Common myeloid progenitor, CD34-positive (primary cell): ENCODE measurements at places on chromosomes 13 and 19.

GRCh38 chr13:72638059-72638815 is 89.2 kb downstream of the MZT1 start:
- DNase-seq, result no peak

DNA sequence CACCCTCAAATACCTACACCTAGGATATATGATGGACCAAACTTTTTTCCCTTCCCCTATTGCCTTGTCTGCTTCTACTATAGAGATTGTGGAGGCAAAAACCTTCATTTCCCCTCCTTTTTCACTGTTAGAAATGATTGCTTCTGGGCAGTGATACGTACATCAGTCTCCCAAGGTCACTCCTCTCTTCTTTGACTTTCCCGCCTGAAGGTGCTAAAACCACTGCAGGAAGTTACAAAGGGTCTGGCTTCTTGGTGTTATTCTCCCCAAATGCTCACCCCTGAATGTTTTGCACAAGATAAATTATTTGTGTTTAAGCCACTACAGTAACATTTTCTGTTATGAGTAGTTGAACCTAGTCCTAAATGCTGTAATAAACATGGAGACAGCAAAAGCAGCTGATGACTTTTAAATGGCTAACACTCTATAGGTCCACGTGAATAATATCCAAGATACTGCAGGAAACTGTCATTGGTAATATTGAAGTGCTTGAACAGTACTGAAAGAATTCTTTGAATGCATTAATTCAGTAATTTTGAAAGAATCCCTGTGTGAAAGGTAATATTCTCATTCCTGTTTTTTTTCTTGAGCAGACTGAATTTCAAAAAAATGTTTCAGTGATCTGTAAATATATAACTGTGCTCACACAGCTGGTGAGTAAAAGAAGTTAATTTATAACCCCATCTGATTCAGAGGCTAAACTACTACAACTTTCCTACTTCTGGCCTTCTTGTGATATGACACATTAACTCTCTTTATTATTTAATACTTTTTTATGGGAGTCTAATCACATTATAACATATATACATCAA is 865.1 kb downstream of the EFNB2 start:
- no peak for DNase-seq

DNA sequence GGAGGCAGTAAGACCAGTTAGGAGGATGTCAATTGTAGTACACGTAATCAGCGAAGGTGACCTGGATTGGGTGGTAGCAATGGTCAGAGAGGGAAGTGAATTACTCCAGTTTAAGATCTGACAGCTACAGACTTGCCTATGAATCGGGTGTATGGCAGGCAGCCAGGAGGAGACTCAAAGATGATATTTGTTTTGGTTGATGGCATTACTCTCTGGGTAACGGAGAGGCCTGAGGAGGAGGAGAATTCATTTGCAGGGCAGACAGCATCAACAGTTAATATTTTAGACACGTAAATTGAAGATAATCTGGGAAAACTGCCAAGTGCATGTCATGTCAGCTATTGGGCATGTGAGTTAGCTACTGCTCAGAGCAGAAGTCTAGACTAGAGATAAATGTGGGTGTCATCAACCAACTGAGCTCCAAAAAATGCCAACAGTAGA is 109.2 kb downstream of the SGCG start:
- no peak for DNase-seq

GRCh38 chr19:55487924-55488687 is at the start of gene SSC5D:
Gene SSC5D, plus strand, starts transcription at chr19:55488436. Its CDS starts 154 bp downstream, at chr19:55488590.
- no peak for DNase-seq

GRCh38 chr19:6233056-6233826 is 46.5 kb downstream of the MLLT1 start:
- DNase-seq, result no peak
